ENCODE measurements at places on chromosomes 2 and 18.

- DNase-seq, result no peak
These were observed 117.5 kb downstream of the ATP9B start for GRCh38 chr18:79186649-79187048.

- DNase-seq, result peak; percentile 51
These were observed at the start of gene QPCT for GRCh38 chr2:37344453-37345361. TSS of gene QPCT (plus strand) at chr2:37344630. CDS start at chr2:37344732, 102 bp downstream.

DNA sequence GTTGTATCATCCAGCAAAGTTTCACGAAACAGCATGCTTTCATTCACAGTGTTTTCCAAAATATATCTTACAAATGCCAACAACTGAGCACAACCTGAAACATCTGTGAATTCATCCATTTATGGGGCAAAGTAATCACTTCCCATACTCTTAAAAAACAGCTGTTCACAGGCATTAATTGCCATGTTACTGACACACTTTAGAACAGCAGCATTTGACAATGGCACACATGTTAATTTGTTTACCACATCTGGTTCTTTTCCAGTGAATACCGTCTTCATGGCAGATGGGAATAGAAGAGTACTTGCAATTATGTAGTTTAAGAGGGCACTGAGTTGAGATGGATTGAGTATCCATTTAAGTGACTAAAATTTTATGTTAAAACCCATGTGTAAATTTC, 347.4 kb upstream of the LRP1B start:
- DNase-seq, result peak; percentile 13

GRCh38 chr2:37614061-37614738, 57.2 kb downstream of the CDC42EP3 start:
- DNase-seq, result no peak

DNA sequence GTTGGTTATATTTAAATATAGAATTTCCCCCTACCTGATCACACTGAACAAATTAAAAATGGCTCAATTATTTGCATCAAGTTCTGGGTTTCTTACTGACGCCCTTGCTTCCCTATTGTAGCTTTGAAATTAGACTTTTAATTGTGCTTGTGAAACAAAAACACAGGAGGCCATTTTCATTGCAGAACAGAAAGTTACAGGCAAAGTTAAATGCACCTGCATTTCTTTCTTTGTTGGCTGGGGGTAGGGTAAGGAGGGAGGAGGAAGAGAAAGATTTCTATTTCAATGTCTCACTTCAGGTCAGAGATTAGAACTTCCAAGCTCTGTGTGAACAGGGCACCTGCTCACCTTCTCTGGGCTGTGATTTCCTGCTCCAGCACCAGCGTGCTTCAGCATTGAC, 199.6 kb downstream of the BCL11A start:
- no peak for DNase-seq

GRCh38 chr2:22929998-22930397, 455.0 kb upstream of the KLHL29 start:
- no peak for DNase-seq

DNA sequence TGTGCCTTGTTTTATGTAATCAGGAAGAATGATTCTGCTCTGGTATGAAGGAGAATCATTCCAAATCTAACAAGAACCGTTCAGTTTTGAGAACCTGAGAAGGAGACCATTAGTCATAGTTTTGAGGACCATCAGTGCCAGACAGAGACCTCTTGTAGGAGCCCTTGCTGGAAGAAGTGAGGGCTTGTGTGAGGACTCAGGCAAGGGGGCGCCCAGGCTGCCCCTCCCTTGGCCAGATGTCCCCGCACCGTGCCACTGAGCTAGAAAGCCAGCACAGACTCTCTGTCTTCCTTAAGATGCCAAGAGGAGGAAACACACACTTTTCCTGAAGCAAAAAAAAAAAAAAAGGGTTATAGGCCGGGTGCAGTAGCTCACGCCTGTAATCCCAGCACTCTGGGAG, 55.7 kb upstream of the SLC39A10 start:
- DNase-seq, result no peak

DNA sequence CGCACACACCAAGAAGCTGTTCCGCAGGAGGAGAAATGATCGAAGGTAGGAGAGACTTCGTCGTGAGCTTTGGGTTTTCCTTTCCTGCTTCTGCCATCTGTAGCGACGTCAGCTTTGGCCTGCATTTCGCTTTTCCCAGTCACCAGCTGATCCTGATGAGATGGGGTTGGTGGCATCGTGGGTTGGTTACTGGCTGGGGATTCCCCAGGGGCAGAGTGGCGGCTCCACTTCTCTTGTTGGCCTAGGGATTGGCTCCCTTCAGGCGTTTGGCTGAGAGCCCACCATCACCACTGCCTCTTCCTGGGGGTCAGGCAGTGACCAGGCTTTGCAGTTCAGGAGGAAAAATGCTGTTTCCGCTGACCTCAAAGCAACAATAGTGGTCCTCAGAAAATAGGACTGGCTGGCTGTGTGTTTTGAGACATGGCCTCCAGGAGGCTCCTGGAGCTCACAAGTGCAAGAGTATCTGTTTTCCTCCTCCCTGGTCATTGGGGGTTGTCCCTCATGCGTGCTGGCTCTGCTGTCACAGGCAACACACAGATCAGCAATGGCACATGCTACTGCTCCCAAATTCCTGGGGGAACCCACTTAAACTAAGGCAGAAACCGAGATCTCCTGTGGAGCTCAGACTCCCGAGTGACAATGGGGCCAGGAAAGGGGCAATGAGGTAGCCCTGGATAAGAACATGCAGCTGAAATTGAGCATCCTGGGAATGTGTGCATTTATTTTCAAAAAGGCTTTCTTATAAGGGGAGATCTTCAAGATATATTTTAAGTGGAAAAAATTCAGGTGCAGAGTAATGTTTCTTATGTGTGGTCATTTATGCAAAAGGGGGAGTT, 173.0 kb downstream of the CTIF start:
- DNase-seq, result peak; percentile 68

GRCh38 chr2:212938144-212938793, 213.1 kb downstream of the IKZF2 start:
- no peak for DNase-seq

DNA sequence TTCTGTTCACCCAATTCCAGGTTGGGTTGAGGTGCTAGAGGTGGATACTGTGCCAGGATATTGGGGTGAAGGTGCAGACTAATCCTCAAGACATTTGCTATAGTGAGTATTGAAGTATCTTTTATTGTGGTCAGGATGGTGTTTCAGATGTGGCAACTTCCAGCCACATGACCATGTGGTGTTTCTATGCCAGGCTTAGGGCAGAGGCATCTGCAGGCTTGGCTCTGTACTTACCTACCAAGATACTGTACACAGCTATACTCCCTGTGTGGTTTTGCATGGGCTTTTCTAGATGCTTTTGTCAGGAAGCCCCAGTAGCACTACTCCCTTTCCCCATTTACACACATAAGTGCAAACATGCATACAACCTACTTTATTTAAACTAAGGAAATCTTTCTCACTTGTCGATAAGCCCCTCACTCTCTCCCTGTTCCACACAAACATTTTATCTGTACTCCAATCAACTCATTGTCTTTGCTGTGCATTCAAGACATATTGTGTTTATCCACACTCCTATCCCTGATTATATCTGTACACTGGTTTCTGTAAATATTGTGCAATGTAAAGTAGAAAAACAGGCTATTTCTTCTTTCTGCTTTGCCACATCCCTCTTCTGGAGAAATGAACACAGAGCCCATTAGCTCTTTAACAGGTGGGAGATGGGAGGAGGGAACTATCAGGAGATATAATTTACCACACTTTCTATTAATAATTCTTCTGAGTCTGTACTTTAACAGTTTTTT, 12.3 kb downstream of the ARL6IP6 start:
- no peak for DNase-seq

GRCh38 chr2:190717306-190717705, 68.4 kb downstream of the NAB1 start:
- DNase-seq, result no peak

DNA sequence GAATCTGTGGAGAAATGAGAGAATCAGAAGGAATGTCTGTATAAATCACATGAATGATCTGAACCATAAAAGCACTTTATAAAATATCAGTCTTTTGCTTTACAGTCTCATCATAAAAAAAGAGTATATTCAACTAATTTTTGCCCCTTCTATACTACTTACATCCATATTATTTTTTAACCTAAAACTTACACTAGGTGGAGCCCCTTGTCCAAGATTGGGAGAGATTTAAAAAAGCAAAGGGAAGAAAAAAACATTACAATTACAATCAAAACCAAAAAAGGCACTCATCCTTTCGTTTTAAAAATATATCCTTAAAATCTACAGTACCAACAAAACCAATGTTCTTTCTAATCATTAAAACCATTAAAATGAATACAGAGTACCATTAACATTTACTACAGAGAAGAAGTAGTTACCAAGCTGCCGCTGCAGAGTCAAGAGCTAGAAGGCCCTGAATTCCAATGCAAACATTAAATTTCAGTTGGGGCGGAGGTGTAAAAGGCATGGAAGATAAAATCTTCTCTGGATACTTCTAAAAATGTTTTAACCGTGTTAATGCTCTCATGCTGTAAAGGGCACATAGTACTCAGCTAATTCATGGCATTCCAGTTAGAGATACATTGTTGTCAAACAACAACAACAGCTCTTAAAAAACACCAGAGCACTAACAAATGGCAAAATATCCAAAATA, 56.7 kb upstream of the EPB41L3 start:
- DNase-seq, result peak; percentile 83

GRCh38 chr2:179336782-179337534, 72.3 kb upstream of the SESTD1 start:
- DNase-seq, result peak; percentile 15

DNA sequence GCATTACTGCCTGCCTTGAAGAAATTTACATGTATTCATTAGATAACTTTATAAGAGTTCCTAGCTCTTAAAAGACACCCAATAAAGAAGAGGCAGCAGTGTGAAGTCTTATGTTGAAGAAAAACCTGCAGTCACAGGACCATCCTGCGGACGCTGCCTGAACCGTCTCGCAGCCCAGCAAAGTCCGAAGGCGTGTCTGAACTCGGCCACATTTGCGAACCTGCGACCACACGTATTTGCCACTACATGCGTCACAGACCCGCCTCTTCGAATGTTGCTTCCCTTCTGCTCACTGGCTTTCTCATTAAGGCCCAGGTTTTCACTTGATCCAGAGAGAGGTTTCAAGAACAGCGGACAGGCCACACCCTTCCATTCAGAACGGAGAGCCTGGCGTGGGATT, 41.2 kb downstream of the CNGA3 start:
- DNase-seq, result no peak

DNA sequence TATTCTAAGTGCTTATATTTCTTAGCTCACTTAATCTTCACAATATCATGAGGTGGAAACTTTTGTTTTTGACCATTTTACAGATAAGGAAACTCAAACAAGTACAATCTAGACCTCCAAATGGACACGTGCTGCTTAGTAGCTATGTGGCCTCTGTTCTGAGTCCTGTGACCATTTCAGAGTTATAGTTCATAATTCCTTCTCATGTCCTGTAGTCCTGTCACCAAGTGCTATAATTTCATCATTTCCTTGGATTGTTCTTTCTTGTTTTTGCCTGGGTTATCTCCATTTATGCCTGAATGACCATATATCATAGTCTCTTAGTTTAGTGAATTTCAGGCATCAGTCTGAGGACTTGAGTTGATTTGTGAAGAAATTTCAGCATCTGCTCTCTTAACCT, 91.7 kb downstream of the NUP35 start:
- DNase-seq, result no peak

- no peak for DNase-seq
These were observed 121.6 kb downstream of the RBMS1 start for GRCh38 chr2:160372010-160372356.

DNA sequence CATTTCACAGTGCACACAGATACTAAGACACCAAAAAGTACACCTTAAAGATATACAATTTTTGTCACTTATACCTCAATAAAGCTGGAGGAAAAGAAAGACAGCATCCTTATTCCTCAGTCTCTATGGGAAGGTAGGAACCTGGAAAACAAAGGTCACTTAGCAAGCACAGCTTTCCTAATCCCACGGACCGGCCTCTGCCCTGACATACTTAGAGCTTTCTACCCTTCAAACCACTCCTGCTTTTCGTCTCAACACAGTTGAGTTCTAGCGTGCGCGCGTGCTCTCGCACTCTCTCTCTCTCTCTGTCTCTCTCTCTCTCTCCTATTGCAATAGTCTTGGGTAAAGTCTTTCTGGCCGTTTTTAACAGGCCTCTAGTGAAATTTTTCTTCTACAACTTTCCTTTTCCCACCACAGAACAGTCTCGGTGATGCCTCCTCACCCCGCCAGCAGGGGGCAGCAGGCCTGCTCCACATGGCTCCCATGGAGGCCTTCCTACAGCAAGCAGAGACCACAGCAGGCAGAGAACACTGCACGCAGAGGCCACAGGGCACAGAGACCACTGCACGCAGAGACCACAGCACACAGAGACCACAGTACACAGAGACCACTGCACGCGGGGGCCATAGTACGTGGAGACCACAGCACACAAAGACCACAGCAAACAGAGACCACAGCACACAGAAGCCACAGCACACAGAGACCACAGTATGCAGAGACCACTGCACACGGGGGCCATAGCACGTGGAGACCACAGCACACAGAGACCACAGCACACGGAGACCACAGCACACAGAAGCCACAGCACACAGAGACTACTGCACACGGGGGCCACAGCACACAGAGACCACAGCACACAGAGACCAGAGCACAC, 106.9 kb downstream of the FBXO15 start:
- DNase-seq, result no peak

- peak; percentile 58 for DNase-seq
These were observed 46.4 kb upstream of the SELENOI start for GRCh38 chr2:26299471-26300101.

DNA sequence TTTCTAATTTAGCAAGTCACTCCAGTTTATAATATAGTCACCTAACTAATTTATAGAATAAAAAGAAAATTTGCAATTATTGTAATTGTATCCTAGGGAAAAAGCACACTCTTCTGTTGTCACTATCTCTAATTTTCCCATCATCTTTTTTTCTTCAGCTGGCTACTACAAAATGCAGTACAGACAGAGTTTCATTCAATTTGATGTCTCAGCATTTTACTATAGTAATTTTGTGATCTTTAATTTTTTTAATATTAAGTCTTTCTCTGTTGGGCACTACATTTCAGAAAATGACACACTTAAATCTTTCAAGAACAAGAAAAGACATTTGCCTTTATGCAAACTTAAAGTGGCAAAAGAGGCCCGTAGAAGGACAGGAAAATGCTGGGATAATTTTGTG, 118.0 kb downstream of the LRRTM4 start:
- DNase-seq, result no peak

DNA sequence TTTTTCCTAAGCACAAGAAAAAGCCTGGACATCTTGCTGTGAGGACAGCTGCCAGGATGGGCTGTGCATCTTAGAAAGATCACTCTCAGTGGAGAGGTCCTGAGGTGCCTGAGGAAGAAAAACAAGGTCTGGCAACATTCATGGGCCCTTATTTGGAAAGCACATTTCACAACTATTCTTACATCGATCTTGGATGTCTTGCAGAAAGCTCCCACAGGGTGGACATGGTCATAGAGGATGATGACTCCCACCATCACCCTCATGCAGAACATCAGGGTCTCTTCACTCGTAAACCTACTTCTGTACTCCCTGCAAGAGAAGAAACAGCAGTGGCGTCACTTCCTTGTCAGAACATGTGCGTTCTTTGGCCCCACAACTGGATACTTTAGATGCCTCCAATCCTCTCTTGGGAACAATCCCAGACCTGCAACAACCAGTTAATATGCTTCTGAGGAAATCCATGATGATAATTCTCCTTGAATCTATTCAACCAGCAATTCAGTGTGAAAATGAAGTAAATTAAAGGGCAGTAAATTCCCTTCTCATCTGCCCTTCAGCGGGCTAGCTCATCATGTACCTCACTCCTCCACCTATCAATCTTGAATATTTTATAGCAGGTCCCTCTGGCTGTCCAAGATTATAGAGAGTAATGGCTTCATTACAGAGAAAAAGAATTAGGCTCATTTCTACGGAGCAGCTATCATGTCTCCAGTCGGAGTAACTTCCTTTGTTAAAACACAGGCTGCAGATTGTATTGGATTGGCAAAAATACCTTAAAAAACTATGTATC, 106.2 kb downstream of the CYRIA start:
- DNase-seq, result peak; percentile 4

Data from brain (organoid and tissue), 16 donors.